ENCODE measurements at places on chromosomes 6 and 20.

GRCh38 chr6:52363228-52363867 is 1.4 kb downstream of the PAQR8 start:
- DNase-seq, result peak; percentile 13

DNA sequence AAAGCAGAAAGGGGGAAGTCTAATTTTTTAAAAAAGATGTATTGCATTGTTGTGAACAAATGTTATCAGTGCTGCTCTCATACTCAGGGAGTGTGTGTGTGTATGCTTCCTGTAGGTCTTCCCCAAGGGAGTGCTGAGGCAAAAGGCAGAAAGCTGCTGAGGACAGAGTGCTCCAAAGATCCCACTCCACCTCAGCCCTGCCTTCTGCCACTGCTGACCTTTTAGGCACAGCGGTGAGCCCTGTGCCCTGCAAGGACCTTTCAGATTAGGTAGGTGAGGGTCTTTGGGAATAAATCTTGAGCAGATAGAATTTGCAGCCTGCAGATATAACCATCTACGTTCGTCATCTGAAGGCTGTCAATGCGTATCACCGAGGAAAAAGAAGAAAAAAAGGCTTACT is 756.4 kb upstream of the MMS22L start:
- DNase-seq, result no peak

DNA sequence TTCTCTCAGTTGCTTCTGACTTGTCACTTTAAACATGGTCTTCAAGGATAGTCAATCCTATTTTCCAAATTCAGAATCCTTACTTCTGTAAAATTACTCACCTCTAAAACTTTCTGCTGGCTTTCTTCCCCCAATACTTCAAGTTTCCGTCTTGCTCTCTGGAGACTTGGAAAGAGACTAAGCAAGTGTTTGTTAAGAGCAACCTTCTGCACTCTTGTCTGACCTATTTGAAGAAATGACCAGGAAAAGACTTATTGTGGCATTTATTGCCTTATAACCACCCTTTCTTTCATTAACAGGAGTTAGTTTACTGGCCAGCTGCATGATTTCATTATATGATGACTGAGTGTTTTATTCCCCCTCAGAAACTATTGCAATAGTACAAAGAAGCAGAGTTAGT is 181.0 kb downstream of the TBC1D7 start:
- DNase-seq, result no peak

- no peak for DNase-seq
Observed at GRCh38 chr6:71045296-71045695, 88.4 kb upstream of the B3GAT2 start.

GRCh38 chr6:128731249-128732165 is 151.4 kb upstream of the LAMA2 start:
- peak; percentile 63 for DNase-seq

GRCh38 chr20:34575271-34575670 is 16.8 kb downstream of the MAP1LC3A start:
- DNase-seq, result no peak

DNA sequence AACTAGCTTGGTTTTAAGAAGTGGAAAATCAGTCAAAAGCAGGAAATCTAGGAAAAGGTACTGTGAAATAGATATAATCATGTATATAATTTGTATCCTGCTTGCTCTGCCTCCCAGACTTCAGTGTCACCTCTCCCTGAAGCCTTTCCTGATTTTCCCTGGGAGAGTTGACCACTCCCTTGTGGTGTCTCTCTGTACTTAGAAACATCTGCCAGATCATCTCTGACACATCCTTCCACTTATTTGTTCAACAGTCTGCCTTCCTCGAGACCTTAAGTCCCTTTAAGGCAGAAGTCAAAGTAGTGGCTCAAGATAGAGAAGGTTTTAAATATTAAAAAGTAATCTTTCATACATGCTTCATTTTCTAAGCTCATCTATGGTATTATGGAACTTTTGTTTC is 236.5 kb downstream of the CDKAL1 start:
- DNase-seq, result peak; percentile 20

- DNase-seq, result peak; percentile 15
Observed at GRCh38 chr6:87483929-87484328, 11.2 kb downstream of the SLC35A1 start.

GRCh38 chr6:168107191-168107983 is 28.4 kb upstream of the FRMD1 start:
- peak; percentile 12 for DNase-seq

GRCh38 chr6:90266905-90267621 is 29.6 kb downstream of the BACH2 start:
- DNase-seq, result no peak

- DNase-seq, result no peak
Observed at GRCh38 chr6:152062476-152062875, 255.0 kb downstream of the ESR1 start.

GRCh38 chr6:100121854-100122609 is 128.0 kb upstream of the MCHR2 start:
- DNase-seq, result peak; percentile 32

GRCh38 chr20:58136149-58136484 is 92.3 kb downstream of the ANKRD60 start:
- no peak for DNase-seq

DNA sequence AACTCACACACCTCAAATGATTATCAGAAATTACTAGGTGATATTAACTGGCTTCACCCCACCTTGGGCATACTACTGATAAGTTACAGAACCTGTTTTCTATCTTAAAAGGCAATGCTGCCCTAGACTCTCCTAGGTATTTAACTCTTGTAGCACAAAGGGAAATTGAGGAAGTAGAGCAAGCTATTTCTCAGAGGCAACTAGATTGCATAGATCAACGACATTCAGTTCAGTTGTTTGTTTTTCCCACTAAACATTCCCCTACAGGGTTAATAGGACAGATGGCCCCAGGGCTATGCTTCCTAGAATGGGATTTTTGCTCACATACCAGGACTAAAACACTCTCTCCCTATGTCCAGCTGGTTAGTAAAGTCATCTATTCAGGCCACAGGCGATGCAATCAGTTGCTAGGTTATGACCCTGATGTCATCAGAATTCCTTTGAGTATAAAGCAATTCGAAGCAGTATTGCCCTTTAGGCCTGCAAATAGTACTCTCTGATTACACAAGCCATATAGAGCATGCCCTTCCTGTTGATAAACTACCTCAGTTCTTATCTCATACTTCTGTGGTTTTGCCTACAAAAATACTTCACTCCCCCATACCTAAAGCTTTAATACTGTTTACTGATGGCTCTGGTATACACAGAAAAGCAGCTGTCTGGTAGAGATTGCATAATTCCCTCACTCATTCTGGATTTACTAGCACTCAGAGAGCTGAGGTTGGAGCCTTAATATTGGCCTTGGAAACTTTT is 67.4 kb upstream of the ASCC3 start:
- DNase-seq, result no peak

DNA sequence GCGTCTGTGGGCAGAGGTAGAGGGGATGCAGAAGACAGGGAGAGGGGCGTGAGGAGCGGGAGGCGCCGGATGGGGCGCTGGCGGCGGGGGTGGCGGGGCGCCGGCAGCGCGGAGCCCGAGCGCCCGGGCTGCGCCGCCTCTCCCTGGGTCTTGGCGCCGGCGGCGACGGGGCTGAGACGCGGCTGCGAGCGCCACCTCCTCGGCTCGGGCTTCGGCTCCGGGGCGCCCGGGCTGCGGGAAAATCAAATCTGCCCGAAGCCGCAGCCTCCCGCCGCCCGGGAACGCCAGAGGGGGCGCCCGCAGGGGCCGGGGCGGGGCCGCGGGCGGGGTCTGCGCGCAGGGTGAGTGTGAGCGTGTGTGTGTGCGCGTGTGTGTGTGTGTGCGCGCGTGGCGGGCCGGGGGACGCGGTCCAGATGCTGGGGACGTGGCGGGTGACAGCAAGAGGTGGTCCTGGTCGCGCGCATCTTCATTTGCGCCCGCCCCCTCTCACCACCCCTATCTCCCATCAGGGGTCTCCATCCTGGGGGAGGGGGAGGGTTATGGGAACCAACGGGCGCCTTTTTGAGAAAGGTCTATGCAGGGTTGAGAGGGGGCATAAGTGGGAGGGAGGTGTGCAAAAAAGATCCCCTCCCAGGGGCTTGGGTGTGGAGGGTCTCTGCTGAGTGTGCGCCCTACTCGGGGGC is 646 bp upstream of the CPNE5 start:
- DNase-seq, result peak; percentile 67

DNA sequence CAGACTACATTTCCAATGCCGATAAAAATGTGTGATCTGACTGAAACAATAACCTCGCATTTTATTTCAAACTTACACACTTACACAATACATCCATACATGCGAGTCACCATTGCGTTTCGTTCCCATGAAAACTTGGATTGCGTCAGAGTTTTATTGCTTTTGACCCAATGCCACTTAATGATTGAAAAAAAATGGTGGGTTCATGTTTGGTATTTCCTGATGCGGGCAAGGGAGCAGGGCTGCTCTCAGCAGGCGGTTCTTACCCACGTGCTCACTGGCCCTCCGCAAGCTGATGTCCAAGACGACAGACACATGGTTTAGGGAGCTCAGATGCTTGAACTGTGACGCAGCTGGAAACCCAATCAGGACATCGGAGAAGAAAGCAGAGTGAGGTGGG is 281.0 kb upstream of the SULF2 start:
- DNase-seq, result peak; percentile 26

DNA sequence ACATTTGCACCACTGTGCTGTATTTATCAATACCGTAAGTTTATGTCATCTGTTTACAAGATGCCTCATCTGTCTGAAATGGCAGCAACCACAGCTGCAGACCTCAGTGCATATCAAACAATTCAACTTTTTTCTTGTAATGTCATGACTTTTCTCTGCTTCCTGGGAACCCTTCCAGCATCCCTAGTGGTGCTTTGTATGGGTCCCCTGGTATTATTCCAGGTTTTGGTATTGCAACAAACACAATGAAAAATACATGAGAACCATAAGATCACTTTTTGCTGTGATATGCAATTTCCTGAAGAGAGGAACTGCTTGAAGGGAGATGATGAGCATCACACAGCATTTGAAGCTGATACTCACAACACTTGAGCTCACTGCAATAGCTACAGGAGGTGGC is 12.0 kb upstream of the TXNDC5 start:
- peak; percentile 40 for DNase-seq

GRCh38 chr6:148747471-148748165 is 788 bp downstream of the UST start:
- peak; percentile 77 for DNase-seq

DNA sequence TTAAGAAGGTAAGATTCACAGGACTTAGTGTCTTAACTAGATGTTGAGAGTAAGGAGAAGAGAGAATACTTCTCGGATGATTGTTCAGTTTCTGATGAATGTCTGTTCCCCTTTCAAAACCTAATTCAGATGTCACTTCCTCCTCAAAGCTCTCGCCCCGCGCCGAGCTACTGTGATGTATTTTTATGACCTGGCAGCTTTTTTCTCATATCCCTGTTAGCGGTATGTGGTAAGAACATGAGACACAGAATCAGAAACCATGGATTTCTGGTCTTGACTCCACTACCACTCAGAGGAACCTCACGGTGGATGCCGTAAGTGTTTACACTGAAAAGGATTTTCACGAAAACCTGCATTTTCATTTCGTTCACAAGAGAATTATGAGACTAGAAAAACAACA is 48.4 kb downstream of the CEP43 start:
- no peak for DNase-seq

GRCh38 chr20:10263385-10264165 is 44.9 kb downstream of the SNAP25 start:
- DNase-seq, result no peak

DNA sequence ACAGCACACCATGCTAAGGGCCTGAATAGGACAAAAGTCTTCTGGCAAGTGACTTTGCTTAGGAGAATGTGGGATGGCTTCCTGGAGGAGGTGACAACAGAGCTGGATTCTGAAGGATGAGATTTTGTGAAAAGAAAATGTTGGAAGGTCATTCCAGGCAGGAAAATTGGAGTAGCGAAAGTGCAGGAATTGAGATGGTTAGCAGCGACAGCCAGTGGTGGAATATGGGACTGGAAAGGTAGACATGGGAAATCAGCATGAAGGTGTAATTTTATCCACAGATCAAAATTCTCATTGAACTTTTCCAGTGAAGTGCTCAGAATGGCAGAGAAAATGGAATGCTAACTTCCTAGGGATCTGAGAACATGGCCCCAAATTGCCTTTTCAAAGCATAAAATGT is 5.7 kb upstream of the BACH2 start:
- DNase-seq, result no peak

- DNase-seq, result peak; percentile 95
Observed at GRCh38 chr6:12490904-12491571, 200.9 kb downstream of the EDN1 start.

DNA sequence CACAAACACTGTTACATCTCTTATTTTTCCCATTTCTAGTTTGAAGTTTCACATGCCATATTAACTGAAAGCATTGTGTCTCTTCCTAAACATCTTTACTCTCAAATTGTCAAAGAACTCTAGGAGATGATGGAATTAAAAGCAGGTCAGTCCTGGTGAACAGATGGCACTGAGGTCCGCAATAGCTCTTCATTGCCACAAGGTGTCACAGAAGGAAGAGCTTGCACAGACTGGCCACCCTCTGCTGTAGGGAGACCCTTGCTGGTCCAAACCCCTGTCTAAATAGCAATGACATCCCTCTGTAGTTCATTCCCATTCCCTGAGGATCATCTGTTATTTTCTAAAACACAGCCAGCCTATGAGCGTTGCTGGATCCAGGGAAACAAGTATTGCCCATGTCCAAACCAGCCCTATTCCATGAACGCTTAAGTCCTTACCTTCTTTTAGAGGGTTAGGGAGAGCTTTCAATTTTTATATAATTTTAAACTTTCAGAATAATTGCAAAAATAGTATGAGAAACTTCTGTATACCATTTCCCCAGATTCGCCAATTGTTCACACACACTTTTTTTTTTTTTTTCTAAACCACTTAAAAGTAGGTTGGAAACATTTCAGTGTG is 10.1 kb upstream of the HDAC2 start:
- peak; percentile 36 for DNase-seq

DNA sequence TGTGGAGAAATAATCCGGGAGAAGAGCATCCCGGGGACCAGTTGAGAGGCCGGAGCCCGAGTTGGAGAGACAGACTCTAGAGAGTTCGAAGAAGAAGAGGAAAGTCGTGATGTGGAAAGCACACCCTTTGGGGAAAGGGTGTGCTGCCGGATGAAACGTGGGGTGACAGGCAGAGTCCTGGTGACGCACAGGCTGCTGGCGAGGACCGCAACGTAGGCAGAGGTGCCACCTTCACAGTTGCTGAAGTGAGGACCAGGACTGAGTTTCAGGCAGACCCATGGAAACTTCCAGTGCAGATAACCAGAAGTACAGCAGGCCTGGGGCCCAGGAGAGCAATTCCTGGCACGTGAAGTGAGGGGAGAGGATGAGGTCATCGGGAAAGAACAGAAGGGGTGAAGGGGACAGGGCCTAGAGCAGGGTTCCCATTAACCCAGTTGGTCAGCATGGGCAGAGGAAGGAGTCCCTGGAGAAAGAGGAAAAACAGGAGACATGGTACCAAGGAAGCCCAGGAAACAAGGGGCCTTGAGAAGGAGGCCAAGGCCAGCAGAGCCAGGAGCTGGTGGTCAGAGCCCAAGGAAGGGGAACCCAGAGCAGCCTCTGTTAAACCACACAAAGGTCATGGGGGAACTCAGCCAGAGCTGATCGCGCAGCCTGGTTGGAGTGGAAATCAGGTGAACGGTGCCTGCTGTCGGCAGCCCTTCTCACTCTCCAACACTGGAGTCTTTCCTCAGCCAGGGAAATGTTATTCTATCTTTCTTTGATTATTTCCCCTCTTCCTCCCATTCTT is 84.1 kb downstream of the PRND start:
- no peak for DNase-seq

- DNase-seq, result no peak
Observed at GRCh38 chr6:33411632-33412005, 805 bp downstream of the PHF1 start.

Measured in GM23248 (cell line).